ENCODE measurements at places on chromosomes 4 and X.

GRCh38 chr4:113012786-113013185 is 36.7 kb upstream of the ANK2 start:
- DNase-seq, result no peak

DNA sequence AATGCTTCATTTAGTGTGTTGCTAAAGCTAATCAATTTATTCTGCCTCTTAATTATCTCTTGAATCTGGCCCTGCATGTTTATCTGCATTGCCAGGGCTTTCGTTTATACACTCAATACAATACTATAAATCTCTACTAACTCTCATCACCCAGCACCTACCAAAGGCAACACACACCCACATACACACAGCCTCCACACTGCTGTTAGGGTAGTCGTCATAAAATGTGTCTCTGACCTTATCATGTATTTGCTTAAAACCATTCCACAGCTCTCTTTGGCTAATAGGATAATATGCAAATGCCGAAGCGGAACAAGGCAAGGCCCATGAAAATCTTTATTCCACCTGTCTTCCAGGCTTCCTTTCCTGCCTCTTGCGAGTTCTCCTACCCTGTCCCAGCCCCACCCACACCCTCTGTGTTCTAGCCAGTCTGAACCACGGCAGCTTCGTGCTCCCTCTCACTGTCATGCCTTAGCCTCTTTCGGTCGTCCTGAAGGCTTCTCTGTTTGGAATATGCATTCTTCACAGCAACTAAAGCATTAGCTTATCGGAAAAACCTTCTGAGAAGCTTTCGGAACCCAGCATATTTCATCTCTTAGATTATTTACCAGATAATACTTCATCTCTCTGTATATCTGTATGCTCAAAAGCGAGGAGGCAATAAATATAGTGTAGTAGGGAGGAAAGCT is 333.5 kb downstream of the TENM3 start:
- no peak for DNase-seq

DNA sequence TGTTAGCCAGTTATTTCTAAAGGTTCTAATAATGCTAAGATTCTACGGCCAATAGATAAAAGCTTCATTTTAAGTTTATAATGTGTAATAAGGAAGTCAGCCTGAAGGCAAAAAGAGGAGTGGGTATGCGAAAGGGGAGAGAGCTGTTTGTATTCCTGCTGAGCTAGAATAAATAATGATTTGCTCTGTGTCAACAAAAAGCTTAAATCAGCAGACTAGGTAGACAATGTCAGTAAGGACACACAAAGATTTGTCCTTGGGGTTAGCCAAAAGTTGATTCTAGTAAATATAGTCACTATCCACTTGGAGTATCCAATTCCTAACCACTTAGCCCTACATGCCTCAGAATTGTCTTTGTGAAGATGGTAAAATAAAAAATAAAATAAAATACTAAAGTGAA is 90.3 kb upstream of the GRIA3 start:
- no peak for DNase-seq

DNA sequence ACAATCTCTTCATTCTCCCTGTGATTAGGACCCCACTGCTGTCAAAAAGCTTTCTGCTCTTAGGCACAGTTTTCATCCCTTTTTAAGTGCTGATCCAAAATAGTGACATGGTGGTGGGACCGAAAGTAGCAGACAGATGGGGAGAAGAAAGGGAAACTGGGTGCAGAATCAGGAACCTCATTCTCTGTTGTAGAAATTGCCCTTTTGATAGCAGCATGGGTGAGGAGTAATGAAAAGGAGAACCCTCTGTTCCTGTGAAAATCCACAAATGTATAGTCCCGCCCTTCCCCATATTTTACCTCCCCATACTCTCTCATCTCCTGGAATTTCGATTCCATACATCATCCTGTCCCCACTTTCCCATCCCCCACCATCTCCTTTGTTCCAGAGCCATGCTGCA is 126.5 kb downstream of the STIM2 start:
- no peak for DNase-seq

DNA sequence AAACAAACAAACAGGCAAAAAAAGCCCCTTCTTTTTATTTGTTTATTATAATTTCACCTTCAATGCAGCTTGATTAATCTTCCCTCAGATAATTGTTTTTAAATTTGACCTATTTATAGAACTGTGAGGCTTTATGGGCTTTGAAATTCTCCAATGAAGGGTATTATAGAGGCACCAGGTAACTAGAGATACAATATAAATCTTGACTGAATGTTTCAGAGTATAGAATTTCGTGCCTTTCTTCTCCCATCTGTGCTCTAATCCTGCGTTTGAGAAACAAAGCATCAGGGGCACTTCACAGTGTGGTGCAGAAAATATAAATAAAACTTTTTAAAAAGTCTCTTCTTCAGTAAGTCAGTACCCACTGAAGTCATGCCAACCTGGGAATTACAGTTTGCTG is 120.9 kb downstream of the ANKRD50 start:
- DNase-seq, result no peak

DNA sequence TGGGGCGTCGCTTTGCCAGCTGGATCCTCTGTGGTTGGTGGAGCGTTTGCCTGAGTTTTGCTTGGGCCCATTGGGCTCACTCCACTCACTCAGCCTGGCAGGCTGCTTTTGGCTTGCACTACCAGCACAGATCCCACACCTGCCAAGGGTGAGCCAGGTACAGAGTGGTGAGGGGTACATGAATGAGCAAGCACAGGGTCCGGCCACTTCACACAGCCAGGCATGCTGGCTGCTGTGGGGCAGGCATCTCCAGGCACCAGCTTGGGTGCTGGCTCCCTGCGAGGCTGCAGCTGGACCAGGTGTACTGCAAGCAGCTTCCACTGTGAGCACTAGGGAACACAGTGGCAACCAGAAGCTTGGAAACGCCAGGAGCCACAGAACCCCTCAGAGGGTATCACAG is 60.1 kb upstream of the NPNT start:
- no peak for DNase-seq

GRCh38 chr4:105622269-105622668 is 69.8 kb downstream of the ARHGEF38 start:
- DNase-seq, result no peak

DNA sequence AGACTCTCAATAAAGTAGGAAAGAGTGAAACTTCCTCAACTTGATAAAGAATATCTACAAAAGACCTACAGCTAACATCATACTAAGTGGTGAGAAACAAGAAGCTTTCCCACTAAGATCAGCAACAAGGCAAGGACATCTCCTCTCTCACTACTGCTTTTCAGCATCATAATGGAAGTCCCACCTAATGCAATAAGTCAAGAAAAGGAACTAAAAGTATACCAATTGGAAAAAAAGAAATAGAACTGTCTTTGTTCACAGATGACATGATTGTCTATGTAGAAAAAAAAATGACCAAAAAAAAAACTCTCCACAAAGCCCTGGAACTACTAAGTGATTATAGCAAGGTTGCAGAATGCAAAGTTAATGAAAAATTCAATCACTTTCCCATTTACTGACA is 25.1 kb upstream of the SH3RF1 start:
- DNase-seq, result no peak

GRCh38 chr4:127491571-127491970 is 141.2 kb upstream of the INTU start:
- DNase-seq, result no peak
